ENCODE measurements at places on chromosomes 12 and 14.

DNA sequence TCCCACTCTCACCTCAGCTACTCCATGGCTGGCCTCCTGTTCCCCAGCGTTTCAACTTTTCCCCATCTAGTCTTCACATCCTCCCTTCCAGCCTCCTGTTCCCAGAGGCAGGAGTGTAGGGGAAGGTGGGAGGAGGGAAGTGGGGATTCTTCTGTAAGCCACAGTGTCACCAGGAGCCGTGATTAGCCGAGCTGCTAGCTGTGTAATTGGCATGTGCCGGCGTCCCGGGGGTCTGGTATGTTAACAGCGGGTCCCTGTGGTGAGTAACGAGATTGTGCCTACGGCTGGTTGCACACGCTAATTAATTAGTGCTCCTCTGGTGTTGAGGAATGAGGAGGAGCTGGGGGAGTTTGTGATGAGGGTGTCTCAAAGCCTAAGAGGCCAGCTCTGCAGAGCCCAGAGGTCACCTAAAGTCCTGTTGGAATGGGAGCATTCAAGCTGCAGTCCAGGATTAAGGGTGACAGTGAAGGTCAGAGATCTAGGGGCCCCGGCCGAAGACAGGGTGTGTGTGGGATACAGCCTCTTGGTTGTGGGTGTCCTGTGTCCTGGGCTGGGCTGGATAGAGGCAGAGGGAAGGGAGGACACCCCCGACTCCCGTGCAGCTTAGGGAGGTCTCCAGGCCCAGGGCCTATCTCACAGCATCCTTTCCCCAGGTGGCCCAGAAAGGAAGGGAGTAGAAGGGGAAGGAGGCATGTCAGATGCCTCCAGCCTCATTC, 10.0 kb upstream of the CALCOCO1 start:
- DNase-seq: no peak

DNA sequence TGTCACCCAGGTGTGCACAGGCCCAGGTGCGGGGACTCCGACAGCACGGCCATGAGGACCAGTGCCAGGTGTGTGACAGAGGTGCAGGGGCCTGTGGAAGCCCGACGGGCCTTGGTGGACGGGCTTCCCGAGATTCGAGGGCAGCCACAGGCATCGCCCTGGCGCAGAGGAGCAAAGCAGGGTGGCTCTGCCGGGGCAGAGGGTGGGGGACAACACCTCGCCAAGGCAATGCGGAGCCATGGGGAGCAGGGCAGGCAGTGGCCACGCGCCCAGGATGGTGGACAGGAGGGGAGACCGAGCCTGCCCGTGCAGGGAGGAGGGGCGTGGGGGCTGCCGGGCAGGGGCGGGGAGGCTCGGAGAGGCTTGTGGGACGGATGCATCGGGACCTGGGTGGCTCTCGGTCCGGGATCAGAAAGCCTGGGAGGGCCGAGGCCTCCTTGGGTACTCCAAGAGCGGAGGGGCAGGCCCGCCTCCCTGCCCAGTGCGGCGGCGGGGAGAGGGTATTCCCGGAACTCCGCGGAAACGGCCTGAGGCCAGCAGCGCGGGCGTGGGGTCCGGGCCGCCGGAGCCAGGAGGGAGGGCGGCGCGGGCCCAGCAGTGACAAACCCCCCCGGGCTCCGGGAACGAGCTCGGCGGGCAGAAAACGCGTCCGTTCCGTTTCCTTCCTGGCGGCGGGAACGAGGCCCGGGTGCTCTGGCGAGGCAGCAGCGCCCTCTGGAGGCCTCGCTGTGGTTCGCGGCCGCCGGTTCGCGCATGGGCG, 1.6 kb downstream of the TMEM121 start:
- peak; percentile 41 for DNase-seq

DNA sequence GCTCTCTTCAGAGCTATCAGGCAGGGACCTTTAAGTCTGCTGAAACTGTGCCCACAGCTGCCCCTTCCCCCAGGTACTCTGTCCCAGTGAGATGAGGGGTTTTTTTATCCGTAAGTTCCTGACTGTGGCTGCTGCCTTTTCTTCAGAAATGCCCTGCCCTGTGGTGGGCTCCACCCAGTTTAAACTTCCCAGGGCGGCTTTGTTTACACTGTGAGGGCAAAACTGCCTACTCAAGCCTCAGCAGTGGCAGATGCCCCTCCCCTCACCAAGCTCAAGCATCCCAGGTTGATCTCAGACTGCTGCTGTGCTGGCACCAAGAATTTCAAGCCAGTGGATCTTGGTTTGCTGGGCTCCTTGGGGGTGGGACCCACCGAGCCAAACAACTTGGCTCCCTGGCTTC, 46.9 kb upstream of the SLC16A7 start:
- no peak for DNase-seq

- no peak for DNase-seq
These were observed 663 bp downstream of the PTGER2 start for GRCh38 chr14:52314595-52315354.

- no peak for DNase-seq
These were observed 12.4 kb downstream of the CBLN3 start for GRCh38 chr14:24416932-24417619.

GRCh38 chr14:33938131-33938949, 12.5 kb downstream of the EGLN3 start:
- peak; percentile 73 for DNase-seq

DNA sequence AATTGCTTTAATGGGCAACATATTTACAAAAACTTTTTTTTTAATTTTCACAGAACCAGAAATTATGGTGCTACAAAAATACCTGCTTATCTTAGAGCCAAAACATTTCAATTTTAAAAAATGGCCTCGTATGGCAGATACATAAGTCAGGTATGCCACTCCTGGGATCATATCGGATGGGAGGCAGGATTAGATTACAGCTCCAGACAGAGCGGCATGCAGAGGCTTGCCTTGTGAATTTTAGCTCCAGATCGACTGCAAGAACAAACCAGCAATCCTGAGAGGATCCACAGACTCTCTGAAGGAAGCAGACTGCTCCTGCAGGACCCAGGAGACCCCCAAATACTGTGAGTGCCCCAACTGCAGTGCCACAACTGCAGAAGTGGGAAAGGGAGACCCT, 169.3 kb upstream of the AMIGO2 start:
- DNase-seq: no peak

DNA sequence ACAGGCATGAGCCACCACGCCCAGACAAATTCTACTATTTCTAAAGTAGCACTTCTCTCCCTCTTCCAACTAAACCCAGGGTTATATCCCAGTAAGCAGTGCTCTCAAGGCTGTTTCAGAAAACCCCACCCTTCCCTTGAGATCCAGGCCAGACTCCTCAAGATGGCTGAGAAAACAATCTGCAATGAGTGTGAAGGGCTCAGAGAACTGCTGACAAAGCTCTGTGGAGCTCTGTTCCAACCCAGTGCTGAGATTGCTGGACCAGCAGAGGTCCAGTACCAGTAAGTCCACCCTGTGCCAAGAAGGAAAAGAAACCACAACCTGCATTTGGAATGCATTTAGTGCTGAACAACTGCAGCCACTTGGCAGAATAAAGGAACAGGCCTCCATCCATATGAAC, 3.7 kb upstream of the IFFO1 start:
- no peak for DNase-seq

DNA sequence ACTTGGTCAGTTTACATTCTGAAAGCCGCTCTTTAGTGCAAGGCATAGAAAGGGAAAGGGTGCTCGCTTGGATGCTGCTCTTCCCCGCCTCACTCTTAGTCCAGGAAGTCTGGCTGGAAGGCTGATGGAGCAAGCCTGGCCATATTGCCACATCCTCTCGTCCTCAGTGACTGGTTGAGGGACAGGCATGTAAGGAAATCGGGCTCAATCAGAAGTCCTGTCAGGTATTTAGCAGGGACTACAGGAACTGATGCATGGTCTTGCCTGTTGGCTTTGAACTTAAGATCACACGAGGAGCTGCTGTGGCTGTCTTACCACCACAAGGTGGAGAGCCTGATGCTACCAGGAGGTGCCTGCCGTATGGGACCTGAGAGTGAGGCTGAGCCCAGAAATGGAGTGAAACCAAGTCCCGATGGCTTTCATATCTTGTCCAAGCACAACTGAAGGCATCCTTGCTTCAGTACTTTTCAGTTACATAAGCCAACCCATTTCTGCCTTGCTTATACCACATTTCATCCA, 10.7 kb upstream of the C12orf75 start:
- DNase-seq: no peak

DNA sequence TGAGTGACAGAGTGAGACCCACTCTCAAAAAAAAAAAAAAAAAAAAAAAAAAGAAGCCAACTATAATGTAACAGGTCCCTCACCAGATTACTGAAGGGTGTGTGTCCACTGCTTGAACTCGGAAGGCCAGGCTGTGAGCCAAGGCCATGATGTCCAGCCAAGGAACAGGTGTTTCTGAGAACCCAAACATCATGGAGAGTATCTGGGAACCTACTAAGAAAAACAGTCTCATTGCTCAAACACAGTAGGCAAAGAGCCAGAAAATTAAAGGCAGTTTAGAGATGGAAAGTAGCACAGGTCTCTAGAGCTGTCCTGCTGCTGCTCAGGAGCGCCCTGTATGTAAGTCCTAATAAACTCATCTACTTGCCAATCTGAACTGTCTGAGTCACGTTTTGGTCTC, 12.5 kb upstream of the MAP4K5 start:
- no peak for DNase-seq

- DNase-seq: no peak
These were observed 64.4 kb upstream of the BTG1 start for GRCh38 chr12:92210071-92210470.
